Activated naive CD8-positive, alpha-beta T cell treated with anti-CD3 and anti-CD28 coated beads, Interleukin-2, amount 50 U/mL, for 16 hours (primary cell): ENCODE measurements at places on chromosomes 2 and 18.

GRCh38 chr2:133821107-133821760 lies 253.0 kb upstream of the NCKAP5 start:
- no peak for DNase-seq

- DNase-seq: no peak
Measured at GRCh38 chr18:54684784-54685183, 93.7 kb downstream of the DYNAP start.

- DNase-seq: no peak
Measured at GRCh38 chr2:46497766-46498165, 18.4 kb downstream of the TMEM247 start.

GRCh38 chr2:170610615-170611014 lies 104.5 kb upstream of the SP5 start:
- no peak for DNase-seq

DNA sequence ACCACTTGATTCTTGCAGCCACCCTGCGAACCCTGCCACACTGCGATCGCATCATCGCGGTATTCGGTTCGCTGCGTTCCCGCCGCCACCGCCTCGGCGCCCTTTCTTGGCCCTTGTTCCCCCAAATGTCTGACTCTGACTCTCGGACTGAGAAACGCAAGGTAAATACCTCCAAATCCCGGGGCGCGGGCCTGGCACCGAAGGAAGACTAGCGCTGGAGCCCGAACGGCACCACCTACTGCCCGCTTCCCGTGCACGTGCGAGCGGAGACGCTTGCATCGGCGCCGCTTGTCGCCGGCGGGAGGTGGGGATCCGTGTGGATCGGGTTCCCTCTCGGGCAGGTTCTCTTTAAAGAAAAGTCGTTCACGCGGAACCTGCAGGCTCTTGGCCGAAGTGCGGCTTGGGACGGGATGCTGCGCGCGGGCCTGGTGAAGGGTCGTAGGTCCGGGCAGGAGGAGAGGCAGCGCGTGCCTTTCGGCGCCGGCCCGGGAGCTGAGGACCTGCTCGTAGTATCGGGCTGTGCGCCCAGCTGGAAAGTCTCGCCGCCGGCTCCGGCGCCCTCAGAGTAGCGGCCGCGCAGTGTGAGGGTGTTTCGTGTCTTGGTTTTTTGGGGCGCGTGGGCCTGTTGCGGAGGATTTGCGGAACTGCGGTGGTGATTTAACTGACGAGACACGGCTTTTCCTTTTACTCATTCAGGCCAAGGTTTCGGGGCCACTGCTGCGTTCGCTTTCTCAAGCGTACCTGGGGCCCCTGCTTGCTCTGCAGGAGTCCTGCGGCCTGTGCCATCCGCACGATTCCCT lies 514 bp downstream of the BCL2L11 start:
- DNase-seq: no peak

GRCh38 chr2:226873051-226873620 lies 37.3 kb downstream of the RHBDD1 start:
- no peak for DNase-seq

DNA sequence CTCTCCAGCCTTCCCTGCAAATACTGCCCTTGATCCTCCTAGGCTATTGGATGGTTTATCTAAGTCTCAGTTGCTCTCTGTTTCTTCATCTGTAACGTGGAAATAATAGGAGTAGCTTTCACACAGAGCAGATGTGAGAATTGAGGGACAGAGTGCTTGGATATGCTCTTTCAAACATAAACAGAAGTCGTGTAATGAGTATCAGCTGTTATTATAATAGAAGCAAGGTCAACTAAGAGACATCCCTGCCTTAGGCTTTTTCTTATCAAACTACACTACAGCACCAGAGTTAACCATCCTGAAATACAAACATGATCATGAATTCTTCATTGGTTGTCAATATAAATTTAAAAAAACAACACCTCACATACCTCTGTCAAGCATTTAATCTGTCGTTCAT lies 138.2 kb downstream of the DOK6 start:
- no peak for DNase-seq

GRCh38 chr18:33404244-33404873 lies 36.2 kb downstream of the CCDC178 start:
- no peak for DNase-seq
